HuH-7.5 (cell line): ENCODE measurements at places on chromosomes 2 and 18.

GRCh38 chr2:147100406-147101035 is 744.3 kb upstream of the ACVR2A start:
- DNase-seq: no peak

- no peak for DNase-seq
Measured at GRCh38 chr2:28400419-28400818, 7.8 kb downstream of the FOSL2 start.

DNA sequence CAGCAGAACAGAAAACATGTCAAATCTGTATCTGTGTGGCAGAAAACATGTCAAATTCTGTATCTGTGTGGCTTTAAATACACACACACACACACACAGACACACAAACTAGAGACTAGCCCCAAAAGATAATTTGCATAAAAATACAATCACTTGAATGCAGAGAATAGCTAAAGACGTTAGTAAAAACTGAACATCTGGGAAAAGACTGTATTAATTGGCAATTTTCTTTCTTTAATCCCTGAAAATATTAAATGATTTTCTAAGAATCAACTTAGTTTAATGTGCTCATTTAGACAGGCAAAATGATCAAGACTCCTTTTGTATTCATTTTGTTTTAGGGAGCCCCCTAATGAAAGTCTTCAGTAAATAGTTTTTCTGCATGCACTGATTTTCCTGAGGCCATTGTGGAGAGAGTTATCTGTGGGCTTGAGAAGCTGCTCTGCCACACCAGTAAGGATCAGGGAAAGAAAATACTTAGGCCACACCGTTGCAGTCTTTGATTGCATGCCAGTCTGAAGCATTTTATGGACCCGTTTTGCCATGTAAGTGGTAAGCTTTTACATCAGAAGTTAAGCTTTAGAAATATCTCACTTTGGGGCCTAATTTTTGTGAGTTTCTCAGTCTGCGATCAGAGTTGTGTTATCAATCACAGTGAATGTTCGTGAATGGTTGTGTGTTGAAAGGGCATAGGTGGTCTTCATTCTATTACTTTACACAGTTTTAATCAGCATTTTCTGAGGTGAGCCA is 2.2 kb downstream of the SPATS2L start:
- DNase-seq: no peak

DNA sequence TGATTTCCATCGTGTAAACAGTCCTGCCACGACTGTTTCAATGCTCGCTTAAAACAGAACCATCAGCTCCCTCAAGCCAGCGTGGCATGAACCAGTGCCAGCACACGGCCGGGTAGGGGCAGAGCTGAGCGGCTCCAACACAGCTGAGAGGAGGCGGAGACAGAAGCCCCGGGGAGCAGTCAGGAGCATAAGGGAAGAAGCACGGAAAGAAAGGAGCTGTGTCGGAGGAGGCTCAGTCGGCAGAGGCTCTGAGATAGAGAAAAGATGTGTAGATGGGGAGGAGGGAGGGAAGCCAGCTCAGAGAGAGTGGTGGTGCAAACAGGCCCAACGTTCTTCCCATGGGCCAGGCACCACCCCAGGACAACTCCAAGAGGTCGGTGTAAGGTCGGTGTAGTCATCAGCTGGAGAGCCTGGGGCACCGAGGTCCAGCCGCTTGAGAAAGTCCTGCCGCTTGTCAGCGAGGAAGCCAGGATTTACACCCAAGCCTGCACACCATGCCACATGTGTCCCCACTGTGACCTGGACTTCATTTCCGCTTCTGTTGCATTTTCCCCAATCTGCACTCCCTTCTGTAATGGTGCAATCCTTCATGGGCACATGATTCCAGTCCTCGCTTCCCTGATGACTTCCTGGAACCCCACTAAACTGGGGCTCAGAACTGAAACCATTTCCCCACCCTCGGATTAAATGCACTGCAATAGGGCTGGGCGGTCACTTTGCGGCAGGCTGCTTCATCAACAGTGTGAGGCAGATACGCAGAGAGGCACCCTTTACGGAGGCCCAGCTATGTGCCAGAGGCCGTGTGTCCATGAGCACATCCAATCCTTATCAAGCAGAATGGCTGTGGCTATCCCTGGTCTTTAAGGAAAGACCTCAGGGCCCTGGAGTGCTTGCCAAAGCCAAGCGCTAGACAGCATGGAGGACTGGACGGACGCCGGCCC is 43.5 kb downstream of the CYP27C1 start:
- DNase-seq: no peak

GRCh38 chr2:2714408-2714807 is 383.3 kb upstream of the MYT1L start:
- DNase-seq: no peak

GRCh38 chr2:33205693-33206434 is 259.1 kb downstream of the LTBP1 start:
- no peak for DNase-seq

GRCh38 chr2:150309311-150310080 is 178.0 kb downstream of the RND3 start:
- no peak for DNase-seq

DNA sequence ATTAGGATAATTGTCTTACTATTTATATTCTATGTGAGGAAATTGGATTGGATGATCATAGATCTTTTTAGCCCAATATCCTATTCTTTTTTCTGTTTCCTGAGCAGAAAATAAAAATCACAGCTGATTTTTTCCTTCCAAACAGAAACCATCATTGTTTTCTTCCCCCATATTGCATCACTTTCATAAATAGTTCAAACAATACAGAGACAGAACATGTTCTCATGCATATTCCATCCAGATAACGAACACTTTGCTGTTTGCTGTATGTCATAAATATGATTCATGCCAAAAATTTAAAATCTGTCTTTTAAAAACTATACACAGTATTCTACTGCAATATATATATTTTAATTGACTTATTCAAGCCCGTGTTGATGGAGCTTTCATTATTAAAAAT is 22.0 kb upstream of the RALBP1 start:
- DNase-seq: no peak

GRCh38 chr2:70703900-70704549 is 64.0 kb downstream of the ADD2 start:
- DNase-seq: no peak

DNA sequence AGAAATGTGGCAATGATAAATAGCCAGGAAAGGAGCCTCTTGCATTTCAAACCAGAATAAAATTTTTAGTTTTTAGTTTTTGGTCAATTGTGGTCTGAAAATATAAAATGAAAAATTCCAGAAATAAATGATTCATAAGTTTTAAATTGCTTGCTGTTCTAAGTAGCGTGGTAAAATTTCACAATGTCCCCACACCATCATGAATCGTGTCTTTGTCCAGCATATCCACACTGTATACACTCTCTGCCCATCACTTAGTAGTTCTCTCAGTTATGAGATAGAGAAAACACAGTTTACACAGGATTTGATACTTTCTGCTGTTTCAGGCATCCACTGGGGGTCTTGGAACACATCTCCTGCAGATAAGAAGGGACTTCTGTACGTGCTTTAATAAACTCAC is 783.9 kb downstream of the TSN start:
- DNase-seq: no peak

- DNase-seq: no peak
Measured at GRCh38 chr2:178512484-178512883, 32.2 kb downstream of the PLEKHA3 start.

DNA sequence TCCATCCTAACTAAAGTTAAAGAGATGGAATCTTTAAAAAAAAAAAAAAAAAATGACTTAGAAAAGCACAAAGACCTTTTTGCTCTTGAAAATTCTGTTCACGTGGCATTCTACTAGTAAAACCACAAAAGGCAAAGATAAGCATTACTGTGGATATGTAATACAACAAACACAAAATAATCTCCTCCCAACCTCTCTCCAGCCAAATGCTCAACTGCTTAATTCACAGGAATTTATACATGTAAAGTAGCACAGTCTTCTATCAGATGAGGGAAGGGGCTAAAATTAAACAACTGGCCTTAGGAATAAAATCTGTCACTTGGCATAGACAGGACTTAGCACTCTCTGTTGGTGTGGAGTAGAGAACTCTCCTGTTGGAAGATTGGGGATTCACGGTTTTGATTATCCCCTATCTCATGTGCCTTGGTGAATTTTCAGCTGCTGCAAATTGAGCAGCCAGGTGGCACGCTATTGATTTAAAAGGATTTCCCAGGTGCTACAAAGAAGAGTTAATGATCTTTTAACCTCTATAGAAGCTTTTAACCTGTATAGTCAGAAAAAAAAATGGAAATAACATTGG is 57.4 kb downstream of the ATIC start:
- DNase-seq: no peak

DNA sequence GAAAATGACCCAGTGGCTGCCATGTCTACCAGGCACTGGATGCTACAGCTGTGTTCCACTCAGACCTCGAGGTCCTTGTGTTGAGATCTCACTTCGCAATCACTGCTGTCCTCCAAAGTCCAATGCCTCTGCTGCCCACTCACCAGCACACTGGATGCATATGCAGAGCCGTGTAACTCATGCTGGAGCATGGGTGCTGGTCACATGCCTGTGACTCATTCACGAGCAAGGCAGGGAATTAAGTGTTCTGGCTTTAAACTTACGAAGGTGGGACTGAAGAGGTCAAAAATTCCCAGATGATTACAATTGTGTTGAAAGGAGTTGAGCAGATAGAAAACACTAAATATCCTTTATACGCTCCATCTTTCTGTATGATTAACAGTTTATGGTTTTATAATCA is 417.5 kb downstream of the NUP35 start:
- no peak for DNase-seq

DNA sequence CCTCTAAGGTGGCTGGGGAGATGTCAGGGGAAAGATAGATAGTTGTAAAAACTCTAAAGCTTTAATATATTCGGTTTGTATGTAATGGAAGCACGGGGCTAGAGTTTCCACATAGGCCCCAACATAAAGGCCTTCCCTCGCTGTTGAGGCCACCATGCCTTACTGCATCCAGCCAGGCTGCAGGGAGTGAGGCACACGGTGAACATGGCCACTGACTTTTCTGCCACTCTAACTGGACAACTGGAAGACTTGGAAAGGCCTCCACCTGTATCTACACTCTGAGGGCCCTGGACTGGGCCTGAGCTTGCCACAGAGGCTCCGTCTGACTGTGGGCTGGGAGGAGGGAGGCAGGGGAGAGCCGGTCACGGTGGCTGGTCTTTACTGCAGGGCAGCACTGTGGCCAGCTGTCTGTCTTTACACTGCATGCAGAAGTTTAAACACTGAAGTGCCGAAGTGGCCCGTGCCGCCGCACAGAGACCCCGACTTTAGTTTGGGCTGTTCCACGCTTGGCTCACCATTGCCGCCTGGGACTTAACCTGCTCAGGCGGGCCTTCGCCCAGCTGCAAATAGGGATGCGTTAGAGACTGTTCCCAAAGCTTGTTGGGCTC is 66.7 kb downstream of the EMILIN2 start:
- DNase-seq: no peak

- peak; percentile 27 for DNase-seq
Measured at GRCh38 chr2:114160263-114160981, 270.5 kb downstream of the ACTR3 start.

- no peak for DNase-seq
Measured at GRCh38 chr2:144567745-144568144, 47.8 kb upstream of the ZEB2 start.

GRCh38 chr18:75863696-75864095 is 436.2 kb upstream of the SMIM21 start:
- DNase-seq: no peak

GRCh38 chr2:101981504-101981903 is 10.3 kb upstream of the IL1R2 start:
- DNase-seq: no peak

DNA sequence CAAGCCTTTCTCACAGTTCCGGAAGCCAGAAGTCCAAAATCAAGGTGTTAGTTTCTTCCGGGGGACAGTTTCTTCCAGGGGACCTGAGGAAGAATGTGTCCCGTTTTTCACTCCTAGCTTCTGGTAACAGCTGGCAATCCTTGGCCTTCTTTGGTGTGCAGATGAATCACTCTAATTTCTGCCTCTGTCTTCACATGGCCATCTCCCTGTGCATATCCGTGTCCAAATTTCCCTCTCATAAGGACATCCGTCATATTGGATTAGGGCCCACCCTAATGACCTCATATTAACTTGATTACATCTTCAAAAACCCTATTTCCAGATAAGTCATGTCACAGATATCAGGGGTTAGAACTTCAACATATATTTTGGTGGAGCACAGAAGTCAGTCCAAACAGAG is 141.4 kb downstream of the ZEB2 start:
- DNase-seq: no peak

DNA sequence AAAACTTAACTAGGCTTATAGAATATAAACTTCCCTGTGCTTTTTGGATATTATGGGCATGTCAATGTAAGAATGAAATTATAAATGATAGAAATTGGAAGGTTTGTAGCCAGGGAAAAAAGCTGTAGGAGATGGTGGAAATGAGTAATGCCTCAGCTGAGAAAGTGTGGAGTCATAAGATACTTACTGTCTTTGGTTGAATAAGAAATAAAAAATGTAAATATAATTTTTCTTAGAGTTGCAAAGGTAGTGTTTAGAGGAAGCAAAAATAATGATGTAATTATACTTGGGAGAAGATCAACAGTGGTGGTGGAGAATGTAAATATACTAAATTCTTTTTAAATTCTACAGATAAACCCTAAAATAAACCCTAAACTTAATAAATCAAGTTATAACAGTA is 26.2 kb upstream of the RND3 start:
- DNase-seq: no peak

GRCh38 chr18:69795791-69796190 is 151.9 kb downstream of the CD226 start:
- DNase-seq: no peak

DNA sequence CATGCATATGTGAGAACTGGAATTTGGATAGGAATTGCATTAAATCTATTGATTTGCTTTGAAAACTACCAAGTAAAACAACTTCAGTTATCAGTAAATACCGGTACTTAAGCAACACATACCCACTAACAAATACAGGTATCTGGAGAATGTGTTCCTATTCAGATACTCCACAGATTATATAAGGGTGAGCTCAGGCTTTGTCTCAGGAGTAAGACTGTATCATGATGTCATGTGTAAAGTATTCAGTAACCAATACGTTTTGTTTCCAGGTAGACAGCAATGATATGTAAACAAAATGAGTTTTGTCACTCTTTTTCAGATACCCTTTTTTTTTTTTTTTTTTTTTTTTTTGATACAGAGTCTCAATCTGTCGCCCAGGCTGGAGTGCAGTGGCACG is 74.8 kb downstream of the DSC3 start:
- no peak for DNase-seq

DNA sequence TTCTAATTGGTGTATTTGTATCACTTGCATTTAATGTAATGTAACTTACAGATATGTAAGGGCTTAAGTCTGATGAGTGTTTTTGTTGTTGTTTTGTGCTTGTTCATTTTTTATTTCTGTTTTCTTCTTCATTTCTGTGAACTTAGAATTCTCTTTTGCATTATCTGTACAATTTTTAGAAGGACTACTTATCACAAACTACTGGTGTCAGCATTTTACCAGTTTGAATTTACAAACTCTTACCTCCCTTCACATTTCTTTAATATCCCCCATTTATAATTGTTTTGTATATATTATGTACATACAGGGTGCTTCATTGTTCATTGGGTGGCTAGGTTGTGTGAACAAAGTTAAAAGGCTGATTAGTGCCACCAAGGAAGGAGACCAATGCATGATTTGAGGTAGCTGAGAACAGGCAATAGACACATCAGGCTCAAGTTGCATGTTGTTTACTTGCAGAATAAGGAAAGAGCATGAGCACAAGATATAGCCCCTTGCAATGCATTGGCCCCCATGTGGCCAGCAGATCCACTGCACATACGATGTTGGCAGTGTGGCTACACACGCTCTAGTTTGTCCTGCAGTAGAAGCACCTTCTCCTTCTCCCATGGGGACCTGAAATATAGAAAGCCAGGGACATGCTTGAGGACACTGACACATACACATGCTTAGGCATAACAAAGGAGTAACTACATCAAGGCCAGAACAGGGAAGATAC is 198.2 kb downstream of the CD8B2 start:
- no peak for DNase-seq
